ENCODE measurements at places on chromosomes 7 and 10.

GRCh38 chr7:55375237-55375636 lies 10.1 kb downstream of the LANCL2 start:
- no peak for DNase-seq

GRCh38 chr7:110400411-110400810 lies 690.5 kb upstream of the LRRN3 start:
- DNase-seq: no peak

- no peak for DNase-seq
Measured at GRCh38 chr7:726854-727103, 280 bp downstream of the DNAAF5 start.

DNA sequence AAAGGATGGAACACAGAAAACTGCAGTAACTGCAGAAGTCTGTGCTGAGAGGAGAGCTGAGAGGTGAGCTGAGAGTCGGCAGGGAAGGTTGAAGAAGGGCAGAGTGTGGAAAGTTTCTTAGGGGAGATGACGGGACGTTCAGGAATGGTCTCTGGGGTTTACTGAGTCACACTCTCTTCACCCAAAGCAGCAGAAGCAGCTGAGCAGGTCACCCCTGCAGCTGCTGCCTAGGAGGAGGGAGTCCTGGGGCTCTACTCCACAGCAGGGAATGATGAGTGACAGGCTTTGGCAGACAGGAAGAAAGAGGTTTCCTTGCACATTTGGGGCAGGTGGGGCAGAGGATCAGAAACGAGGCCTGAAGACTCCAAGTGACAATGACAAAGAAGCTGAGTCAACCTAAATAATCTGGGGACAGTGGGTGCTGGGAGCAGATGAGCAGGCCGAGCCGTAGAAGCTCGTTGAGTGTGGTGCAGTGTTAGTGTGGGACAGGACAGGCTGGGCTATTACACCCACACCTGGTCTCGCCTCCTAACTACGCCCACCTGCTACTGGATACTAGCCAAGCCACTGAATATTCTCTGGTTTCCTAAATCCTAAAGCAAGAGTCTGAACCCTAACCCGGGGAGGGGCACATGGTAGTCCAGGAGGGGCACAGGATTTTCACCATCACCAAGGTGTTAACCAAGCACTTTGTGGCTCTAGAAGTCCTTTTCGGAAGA lies 24.9 kb downstream of the BEND7 start:
- no peak for DNase-seq

- no peak for DNase-seq
Measured at GRCh38 chr7:91713669-91714068, 166.8 kb downstream of the MTERF1 start.

GRCh38 chr7:13151978-13152377 lies 464.5 kb downstream of the ARL4A start:
- no peak for DNase-seq

DNA sequence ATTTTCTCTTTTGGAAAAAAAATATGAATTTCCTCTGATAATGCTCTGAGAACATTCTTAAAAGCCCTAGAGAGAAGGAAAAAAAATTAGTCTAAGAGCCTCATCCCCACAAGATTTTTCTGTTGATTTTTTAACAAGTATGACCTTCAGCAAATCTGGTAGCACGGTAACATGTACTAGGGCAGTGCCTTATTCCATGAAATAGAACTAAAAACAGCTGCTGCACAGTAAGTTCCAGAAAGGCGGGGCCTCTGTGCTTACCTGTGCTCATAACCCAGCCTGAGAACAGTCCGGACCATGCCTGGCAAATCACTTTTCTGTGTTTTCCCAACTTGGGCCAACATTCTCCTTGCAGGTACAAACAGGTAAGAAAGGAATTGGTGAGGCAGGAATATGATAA lies 519.1 kb upstream of the AKR1E2 start:
- no peak for DNase-seq

- DNase-seq: no peak
Measured at GRCh38 chr7:130048906-130049305, 2.3 kb downstream of the ZC3HC1 start.

DNA sequence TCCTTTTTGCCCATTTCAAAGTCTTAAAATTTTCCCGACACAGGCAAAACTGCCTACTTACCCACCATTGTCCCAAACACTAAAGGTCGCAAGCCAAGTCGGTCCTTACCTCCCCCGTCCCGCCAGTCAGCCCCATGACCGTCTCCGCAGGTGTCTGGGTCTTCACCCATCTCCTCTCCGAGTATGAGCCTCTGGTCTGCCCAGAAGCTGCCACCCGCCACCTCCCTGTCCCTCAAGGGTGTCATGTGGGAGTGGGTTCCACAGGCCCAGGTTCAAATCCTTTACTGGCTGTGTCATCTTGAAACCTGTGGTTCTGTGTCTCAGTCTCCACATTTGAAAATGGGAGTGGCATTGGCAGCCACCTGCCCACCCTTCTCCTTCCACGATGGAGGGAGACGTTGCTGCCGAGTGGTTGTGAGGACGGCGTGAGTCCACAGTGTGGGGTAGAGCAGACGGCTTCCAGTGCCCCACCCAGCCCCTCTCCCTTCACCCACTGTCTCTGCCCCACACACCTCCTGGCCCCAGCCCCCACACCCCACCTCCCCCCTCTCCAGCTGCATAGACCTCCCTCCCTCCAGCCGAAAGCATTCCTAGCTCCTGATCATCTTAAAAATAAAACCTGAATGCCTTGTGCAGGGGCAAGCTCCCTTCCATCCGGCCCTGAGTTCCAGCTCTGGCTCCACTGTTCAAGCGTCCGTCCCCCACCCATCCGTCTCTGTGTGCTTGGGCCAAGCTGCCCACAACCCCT lies 35.3 kb downstream of the FOXL3 start:
- no peak for DNase-seq

GRCh38 chr7:130095812-130096211 lies 25.5 kb downstream of the KLHDC10 start:
- no peak for DNase-seq

DNA sequence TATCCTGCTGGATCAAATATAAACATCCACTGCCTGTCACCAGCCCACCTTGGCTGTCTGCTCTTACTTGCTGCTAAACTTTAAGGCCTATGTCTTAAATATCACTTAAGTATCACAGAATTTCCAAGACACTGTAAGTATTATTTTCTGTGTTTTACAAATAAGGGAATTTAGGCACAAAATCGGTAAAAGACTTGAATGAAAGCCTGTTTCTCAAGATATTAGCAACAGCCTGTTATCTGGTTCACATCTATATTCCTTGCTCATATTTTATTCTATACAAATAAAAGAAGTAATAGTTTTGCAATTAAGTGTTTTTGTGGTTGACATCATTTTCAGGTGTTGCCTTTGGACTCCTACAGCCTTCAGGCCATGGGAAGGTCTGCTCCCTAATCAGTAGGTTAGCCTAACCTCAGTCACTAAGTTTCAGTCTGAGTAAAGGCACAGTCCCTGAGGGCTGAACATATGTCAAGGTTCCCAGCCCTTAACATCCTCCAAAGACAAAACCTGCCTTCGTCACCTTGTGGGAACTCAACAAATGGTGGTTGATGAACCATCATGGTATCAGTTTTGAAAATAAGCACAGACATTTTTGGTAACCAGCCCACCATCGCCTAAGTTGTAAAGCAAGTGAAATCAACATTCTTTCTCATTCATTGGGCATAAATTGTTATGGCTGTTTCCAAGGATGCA lies 127.1 kb downstream of the CREB5 start:
- no peak for DNase-seq

DNA sequence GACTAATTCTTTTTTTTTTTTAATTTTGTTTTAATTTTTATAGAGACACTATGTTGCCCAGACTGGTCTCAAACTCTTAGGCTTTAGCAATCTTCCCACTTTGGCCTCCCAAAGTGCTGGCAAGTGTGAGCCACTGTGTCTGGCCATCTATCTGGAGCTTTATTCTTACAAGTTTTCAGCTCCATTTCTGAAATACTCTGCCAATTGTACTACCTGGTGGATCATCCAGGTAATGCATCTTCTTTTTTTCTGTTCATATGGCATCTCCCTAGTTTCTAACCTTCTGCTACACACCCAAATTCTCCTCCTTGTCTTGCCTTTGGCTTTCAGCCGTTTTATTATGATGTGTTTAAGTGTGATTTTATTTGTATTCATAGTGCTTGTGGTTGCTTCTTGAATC lies 40.2 kb downstream of the ZNF365 start:
- DNase-seq: no peak

- no peak for DNase-seq
Measured at GRCh38 chr10:26326851-26327250, 110.3 kb downstream of the GAD2 start.
